T-helper 2 cell treated with Interferon-gamma antibody and Interleukin-4, amounts not matched to agents 5 μg/mL and 100 μg/mL, for 36 hours (primary cell): ENCODE measurements at places on chromosomes 1 and 21.
A peak's percentile ranks its signal among the peaks of the same experiment; 100 is the strongest.

- peak; percentile 97 for DNase-seq
These were observed 797 bp upstream of the USP1 start for GRCh38 chr1:62436039-62436465.

GRCh38 chr1:53256511-53257453, 18.5 kb upstream of the MAGOH start:
- DNase-seq = no peak

DNA sequence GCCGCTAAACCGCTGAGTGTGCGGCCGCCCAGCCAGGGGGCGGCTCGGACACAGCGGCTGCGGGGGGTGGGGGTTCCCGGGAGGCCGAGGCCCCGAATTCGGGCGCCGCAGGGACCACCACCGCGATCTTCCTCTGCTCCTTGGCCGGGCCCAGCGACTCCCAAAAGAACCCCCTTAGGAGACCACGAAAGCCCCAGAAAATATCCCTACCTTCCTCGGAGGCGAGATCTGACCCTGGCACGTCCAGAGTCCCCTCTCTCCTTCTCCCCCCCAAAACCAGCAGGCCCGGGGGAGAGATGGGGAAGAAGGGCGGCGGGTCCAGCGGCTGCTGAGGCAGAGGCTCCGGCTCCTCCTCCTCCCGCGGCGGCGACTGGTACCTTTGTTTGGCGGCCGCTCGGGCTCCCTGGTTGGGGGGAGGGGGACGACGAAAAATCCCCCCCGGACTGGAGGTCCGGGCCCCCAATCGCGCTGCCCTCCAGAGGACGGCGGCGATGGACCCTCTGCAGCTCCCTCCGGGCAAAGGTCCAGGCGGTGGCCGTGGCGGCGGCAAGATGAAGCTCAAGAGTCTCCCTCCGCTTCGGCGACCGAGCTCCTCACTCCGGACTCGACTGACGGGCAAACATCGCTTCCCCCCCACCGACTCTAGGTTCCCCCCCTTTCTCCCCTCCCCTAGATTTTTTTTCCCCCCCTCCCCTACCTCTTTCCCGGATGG, at the start of gene ARID4B:
TSS of gene ARID4B (minus strand) at position 621 of the 712 bp plus-strand sequence. CDS start 1,260 bp downstream, outside the sequence.
- no peak for DNase-seq

DNA sequence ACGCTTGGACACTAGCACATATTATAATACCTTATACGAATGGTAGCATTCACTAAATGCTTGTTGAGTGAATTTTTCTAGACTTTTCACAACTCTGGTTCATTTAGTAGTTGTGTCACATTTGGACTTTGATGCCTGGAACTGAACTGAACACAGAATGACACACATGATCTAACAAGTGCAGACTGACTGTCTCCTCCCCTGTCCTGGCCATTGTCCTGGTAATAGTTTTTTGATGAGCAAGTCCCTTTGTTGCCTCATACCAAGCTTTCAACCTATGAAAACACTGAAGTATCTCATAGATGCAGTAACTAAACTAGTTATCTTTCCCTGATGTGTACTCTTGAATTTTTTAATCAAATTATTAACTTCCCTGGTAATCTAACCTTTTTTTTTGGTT, 66.4 kb downstream of the LRRC8D start:
- DNase-seq = no peak

GRCh38 chr1:115809847-115810246, 31.1 kb downstream of the NHLH2 start:
- DNase-seq = no peak

DNA sequence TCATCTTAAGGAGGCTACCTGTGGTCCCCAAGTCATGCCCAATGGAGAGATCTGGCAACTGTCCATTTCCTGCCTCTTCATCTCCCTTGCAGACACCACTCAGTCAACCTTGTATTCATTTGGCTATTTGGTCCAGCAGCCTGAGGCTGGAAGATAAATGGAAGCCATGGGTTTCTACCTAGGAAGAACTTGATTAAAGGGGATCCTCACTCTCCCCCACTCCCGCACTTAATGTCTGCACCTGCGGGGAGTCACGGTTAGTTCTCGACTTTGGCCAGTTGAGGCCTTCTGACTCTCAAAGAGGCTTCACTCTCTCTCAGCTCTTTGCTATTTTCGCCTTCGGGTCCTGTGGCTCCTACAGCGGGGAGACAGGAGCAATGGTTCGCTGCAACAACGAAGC, 8.4 kb upstream of the ATXN7L2 start:
- no peak for DNase-seq

DNA sequence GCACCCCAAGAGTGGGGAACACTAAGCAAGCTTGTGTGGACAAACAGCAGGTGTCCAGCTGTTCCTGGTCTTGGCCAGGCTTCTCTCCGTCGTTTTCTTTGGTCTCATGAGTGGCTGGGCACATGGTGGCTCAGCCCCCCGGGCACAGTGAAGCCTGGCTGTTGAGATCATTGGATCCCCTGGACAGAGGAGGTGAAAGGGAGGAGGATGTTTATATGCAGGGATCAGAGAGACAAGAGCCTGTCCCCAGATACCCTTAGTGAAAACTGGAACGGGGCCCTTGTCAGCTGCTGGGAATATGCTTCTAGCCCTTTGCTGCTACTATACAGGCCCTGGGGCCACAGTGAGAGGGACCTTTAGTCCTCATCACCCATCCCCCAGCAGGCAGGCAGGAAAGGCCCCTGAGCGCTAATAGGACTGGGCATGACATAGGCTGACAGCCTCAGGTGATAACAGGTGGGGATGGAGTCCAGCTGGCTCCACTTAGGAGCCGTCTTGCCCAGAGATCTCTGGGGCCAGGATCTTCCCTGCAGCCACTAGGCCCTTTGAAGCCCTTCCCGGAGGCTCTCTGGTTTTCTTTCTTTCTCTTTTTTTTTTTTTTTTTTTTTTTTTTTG, 16.4 kb downstream of the EPHA8 start:
- no peak for DNase-seq

DNA sequence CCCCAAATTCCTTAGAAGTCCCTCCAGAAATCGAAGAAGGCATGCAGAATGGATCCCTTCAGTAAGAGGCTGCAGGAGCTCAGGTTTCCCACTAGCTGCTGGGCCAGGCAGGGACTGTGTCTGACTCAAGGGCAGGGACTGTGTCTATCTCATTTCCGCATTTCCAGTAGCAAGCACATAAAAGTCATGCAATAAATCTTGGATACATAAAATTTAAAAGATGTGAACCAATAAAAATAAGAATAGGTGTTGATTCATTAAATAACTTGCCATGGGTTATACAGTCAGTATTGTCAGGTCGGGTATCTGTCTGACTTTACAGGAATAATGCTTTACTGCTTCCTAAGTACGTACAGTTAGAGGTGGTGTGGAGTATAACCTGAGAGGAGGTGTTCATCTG, 15.2 kb downstream of the PM20D1 start:
- no peak for DNase-seq

- DNase-seq = no peak
These were observed 44.6 kb downstream of the MRPL39 start for GRCh38 chr21:25562660-25563059.

- no peak for DNase-seq
These were observed 232.9 kb upstream of the COA6 start for GRCh38 chr1:234140388-234140787.

- DNase-seq = no peak
These were observed 726.5 kb downstream of the PTPRU start for GRCh38 chr1:29962831-29963247.

GRCh38 chr1:159441360-159441759, 1.8 kb downstream of the OR10J1 start:
- DNase-seq = no peak

- DNase-seq = no peak
These were observed 6.8 kb upstream of the DMRTA2 start for GRCh38 chr1:50430010-50430405.

DNA sequence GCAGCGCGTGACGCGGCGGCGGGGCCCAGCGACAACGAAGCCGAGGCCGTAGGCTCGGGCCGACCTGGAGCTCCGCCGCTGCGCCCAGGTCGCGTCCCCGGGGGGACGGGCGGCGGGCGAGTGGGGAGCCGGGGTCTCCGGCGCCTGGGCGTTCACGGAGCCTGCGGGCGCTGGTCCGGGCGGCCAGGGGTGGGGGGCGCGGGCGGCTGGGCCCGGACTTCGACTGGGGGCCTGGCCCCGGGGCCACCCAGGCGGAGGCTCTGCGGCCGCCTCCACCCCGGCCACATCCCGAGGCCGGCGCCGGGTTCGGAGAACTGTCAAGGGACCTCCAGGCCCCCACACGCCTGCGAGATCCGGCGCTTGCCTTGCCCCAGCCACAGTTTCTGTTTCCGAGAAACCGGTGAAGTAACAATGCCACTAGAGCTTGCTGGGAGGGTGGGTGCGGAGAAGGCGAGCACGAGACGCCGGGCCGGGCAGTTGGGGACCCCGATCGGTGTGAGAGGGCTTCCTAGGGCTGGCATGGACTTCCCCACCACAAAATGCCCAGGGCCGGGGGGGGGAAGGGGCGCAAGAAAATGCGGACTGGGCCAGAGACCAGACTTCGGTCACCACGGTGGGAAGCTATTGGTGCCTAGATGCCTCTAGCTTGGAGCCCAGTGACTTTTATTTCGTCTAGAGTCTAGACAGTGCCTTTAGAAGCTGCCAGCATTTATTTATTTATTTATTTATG, 501 bp downstream of the FBXO6 start:
- DNase-seq = peak; percentile 47

DNA sequence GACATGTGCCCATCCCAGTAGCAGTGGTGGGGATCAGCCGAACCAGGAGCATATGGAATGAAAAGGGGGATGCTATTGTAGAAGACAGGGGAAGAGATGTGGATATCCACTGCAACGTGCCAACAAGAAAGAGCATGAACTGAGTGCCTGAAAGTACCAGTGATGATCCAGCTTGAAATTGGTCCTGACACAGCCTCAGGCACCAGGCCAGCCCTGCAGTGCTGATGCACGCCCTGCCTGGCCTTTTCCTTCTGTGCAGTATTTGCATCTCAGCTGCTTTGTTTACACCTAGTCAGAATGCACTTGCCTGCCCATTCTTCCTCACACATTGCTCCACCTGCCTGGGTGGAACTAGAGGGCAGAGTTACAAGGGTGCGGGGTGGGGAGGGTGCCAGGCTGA, 50.3 kb upstream of the ARTN start:
- no peak for DNase-seq

GRCh38 chr1:49240709-49241221, 464.1 kb upstream of the BEND5 start:
- no peak for DNase-seq

GRCh38 chr21:25822981-25823380, 88.2 kb downstream of the GABPA start:
- DNase-seq = no peak

DNA sequence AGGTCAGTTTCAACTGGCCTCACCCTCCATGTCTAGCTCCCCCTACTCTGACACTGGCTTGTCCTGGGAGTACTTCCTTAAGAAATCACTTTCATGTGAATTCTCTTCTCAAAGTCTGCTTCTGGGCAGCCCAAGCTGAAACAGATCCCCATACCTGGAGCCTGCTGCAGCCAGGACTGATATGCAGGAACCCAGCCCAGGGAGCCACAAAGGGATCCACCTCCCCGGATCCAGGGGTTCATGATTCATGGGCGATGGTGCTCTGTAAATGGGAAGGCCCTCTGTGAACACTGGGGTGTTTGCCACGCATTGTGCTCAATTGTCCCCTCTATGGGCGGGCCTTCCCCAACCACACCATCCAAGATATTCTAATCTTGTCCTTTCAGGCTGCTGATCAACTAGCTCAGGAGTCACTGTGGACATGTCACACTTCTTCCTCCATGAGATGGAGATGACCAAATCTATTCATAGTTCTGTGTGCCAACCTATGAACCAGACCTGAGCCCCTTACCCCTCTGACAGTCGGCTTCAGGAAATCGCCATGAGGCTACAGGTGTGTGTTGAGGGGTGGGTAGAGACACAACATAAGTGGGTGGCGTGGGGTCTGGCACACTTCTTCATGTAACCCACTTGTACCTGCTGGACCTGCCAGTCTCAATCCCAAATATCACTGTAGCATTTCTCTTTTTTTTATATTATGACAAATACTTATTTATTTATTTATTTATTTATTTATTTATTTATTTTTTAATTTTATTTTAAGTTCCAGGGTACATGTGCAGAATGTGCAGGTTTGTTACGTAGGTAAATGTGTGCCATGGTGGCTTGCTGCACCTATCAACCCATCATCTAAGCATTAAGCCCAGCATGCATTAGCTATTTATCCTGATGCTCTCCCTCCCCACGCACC, 41.8 kb downstream of the RUNX3 start:
- no peak for DNase-seq

DNA sequence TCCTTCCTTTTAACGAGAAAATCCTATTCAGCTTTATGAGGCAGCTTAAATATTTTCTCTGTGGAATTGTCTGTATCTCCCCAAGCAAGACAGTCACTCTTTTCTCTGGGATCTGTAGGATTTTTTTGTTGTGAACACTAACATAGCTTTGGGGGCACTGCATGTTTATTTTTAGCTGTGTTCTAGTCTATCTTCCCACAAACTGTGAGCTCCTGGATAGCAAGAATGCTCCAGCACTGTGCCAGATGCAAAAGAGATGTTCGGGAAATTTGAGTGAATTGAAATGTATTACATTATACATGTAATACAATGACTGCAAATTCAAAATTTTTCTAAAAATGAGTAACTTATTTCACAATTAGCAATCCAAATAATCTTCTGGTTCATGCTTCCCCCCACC, 282.2 kb downstream of the PLPP3 start:
- DNase-seq = no peak

DNA sequence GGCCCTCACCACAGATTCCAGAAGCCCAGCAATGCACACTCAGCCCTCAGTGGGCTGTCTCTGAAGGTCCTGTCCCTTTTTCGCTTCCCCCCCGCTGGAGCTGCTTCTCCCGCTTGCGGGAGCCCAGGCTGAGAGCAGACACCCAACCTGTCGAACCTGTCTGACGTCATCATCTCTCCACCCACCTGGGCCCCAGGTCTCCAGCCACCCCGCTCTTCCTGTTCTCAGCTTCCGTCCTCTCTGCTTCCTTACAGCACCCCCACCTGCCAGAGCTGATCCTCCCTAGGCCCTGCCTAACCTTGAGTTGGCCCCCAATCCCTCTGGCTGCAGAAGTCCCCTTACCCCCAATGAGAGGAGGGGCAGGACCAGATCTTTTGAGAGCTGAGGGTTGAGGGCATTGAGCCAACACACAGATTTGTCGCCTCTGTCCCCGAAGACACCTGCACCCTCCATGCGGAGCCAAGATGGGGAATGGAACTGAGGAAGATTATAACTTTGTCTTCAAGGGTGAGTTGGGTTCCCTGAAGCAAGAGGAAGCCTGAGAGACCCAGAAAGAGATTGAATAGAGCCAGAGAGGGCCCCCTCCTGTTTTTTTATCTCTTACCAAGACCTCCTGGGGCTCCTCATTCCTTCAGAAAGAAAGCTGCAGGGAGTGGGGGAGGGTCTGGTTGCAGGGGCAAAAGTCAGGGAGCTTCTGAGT, at the start of gene RAB25:
TSS of gene RAB25 (plus strand) at position 224 of the 700 bp plus-strand sequence. CDS start at position 465, 241 bp downstream.
- DNase-seq = no peak

GRCh38 chr1:9004700-9005394, 21.4 kb downstream of the SLC2A7 start:
- peak; percentile 76 for DNase-seq
